ENCODE measurements at places on chromosomes 5 and 9. TPM values are rescaled to one million over a fixed set of nuclear protein-coding genes. Genes with fewer than 3 reads are reported as not detected.

- no peak for DNase-seq
- H3K36me3 ChIP-seq, result no peaks in the 10 kb centered on the region
- no peak overlapping the region for H3K27ac ChIP-seq
- H3K4me1 ChIP-seq, result no peaks in the 10 kb centered on the region
- no peaks in the 10 kb centered on the region for H3K27me3 ChIP-seq
- H3K4me3 ChIP-seq, result no peak overlapping the region
Observed at GRCh38 chr5:72380492-72381274, 60.5 kb downstream of the PTCD2 start.

GRM6 gene
- not detected for total RNA-seq

GRCh38 chr5:39381376-39381775, 17.1 kb upstream of the C9 start:
- no peak overlapping the region for H3K27ac ChIP-seq
- no peak overlapping the region for H3K4me3 ChIP-seq
- DNase-seq, result no peak
- no peaks in the 10 kb centered on the region for H3K27me3 ChIP-seq
- no peaks in the 10 kb centered on the region for H3K36me3 ChIP-seq
- no peaks in the 10 kb centered on the region for H3K4me1 ChIP-seq

NDUFAF2 gene
- 18.9 TPM for total RNA-seq

THBS4 gene
- total RNA-seq, result 0.85 TPM

GRCh38 chr9:96230002-96230401, 72.0 kb downstream of the HSD17B3 start:
- no peak overlapping the region for H3K27ac ChIP-seq
- no peaks in the 10 kb centered on the region for H3K4me1 ChIP-seq
- H3K4me3 ChIP-seq, result no peak overlapping the region
- H3K27me3 ChIP-seq, result peaks cover 36% of the 10 kb centered on the region
- no peak for DNase-seq

Measured in activated CD4-positive, alpha-beta T cell treated with anti-CD3 and anti-CD28 coated beads, Interleukin-2, amount 10 ng/mL, durations not matched to agents 7 days and 5 days (primary cell).